ENCODE measurements at places on chromosomes 16 and 17.

- no peak for DNase-seq
These were observed 1.2 kb downstream of the RABEP2 start for GRCh38 chr16:28923652-28924398.

- DNase-seq: no peak
These were observed 5.1 kb downstream of the CBX8 start for GRCh38 chr17:79791735-79792161.

GRCh38 chr17:66353937-66354401 is 51.6 kb downstream of the PRKCA start:
- DNase-seq: no peak

- peak; percentile 67 for DNase-seq
These were observed 527 bp downstream of the EIF5A start for GRCh38 chr17:7307686-7308624.

DNA sequence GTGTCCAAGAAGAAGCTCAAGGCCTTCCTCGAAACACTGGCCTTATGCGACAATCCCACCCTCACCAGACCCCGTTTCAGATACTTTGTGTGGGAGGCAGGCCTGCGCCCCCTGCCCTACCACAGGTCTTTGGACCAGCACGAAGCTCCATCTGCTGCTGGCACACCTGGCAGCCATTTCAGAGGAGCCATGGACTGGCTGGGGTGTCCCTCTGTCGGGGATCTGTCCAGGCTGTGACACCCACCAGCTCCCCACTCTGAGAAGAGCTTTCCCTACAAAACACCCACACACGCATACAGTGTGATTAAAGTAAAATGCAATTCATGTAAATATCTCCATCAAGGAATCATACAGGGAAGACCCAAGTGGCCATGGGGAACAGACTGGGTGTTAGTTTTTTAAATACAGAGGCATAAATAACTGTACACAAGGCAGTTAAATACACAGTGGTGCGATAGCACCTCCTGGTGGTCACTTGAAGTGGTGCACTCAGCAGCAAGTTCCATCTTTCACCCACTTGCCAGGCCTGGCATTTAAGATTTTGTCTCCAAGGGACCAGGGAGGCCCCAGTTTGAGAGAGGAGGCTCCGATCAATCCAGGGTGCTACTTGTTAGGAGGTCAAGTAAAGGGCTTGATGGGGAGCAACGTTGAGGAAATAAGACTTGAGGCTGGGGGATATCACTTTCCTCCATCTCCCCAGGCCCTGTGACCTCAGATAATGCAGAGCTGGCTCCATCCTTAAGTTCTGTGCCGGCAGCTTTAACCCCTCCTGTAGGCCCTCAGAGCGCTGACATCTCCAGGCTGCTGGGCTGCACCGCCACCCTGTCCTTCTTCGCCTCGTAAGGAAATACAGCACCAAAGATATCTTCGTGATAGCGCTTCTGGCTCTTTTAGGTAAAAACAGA is 43.6 kb downstream of the NOS2 start:
- DNase-seq: peak; percentile 67

GRCh38 chr16:56513972-56514371 is 5.9 kb downstream of the BBS2 start:
- peak; percentile 17 for DNase-seq

GRCh38 chr16:8492690-8493089 is 97.6 kb downstream of the TMEM114 start:
- DNase-seq: no peak

- DNase-seq: no peak
These were observed 56.6 kb downstream of the TEKT5 start for GRCh38 chr16:10638101-10638500.

DNA sequence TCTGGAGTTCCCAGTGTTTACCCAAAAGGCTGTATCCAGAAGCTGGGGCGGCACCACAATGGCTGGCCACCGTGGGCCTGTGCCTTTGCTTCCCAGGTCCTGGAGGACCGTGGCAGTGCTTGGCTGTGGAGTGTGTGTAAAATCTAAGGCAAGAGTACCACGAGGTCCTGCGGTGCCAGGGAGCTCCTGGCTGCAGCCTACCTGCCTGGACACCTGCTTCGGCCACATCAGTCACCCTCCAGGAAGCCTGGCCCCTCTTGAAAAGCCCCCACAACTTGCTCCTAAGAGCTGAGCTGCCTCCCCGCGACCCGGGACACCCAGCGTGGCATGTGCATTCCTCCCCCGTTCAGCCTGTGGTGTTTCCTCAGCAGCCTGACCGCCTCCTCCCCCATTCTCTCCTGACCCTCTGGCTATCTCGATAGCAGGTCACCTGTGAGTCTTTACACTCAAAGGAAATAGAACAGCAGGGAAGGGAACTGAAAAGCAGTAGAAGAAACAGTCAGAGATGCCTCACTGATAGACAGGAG is 7.9 kb downstream of the TIMM22 start:
- no peak for DNase-seq

- DNase-seq: no peak
These were observed 6.0 kb upstream of the RHBDL3 start for GRCh38 chr17:32259586-32259985.

GRCh38 chr16:83674931-83675535 is 132.7 kb upstream of the HSBP1 start:
- DNase-seq: no peak

DNA sequence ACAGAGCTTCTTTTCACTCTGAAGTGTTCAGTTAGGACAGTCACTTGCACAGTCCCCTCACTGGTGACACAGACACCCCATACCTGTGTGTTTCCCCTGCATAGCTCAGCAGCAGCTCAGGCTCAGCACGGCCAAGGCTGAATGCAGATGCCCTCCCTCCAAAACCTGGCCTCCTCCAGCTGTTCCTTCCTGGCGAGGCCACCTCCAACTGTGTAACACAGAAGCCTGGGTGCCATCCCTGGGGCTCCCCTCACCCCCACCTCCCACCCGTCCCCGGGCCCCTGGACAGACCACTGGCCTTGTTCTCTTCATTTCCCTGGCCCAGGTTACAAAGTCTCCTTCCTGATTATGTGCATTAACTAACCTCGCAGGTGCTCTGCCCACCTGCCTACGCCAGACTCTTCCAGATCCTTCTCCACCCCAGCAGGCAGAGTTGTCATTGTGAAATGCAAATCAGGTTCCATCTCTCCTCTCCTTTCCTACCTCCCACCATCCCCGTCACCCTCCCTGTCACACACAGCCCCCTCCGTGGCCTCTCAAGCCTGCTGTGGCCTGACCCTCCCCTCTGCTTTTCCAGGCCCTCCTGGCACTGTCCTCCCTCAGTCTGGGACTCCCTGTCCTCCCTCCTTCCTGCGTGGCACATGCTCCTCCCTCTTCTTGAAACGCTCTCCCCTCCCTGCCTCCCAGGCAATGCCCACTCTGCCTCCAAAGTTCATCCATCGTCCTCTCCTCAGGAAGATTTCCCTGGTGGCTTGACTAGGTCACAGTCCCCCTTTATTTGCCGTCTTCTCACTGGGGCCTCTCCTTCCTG is 26.4 kb downstream of the MLYCD start:
- DNase-seq: no peak

DNA sequence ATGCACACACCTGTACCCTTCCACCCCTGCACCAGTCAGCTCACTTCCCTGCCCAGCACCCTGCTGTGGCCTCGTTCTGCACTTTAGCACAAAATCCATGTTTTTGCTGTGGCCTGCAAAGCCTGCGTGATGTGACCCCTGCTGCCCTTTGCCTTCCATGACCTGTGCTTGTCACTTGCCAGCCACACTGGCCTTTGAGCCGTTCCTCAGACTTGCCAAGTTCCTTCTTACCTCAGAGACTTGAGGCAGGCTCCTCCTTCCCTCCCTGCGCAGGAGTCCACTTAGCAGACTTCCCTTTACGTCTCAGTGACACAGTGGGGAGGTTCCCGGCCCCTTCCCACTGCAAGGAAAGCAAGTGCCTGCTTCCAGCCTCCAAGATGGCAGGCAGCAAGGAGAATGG is 134.7 kb downstream of the SNX29 start:
- no peak for DNase-seq

DNA sequence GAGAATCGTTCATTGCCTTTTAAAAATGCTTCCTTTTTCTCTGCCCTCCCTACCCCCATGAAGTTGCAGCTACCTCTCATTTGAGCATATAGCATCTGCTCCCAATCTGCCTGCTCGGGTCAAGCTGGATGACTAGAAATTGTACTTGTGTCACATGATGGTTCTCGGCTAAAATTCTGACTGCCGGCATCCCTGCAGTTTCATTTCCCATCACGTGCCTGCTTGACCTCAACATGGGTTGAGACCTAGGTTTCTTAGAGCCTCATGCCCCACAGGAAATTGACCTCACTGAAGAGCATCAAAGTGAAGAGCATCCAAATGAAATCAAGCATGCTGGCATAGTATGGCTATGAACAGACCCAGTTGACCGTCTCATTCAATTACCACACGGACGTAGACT is 581.6 kb upstream of the PSMD7 start:
- DNase-seq: no peak

- DNase-seq: no peak
These were observed 36.9 kb downstream of the GINS2 start for GRCh38 chr16:85651629-85652430.

- DNase-seq: no peak
These were observed 11.6 kb downstream of the CUEDC1 start for GRCh38 chr17:57943645-57944044.

- DNase-seq: no peak
These were observed 124.3 kb downstream of the SOCS1 start for GRCh38 chr16:11131706-11132105.

DNA sequence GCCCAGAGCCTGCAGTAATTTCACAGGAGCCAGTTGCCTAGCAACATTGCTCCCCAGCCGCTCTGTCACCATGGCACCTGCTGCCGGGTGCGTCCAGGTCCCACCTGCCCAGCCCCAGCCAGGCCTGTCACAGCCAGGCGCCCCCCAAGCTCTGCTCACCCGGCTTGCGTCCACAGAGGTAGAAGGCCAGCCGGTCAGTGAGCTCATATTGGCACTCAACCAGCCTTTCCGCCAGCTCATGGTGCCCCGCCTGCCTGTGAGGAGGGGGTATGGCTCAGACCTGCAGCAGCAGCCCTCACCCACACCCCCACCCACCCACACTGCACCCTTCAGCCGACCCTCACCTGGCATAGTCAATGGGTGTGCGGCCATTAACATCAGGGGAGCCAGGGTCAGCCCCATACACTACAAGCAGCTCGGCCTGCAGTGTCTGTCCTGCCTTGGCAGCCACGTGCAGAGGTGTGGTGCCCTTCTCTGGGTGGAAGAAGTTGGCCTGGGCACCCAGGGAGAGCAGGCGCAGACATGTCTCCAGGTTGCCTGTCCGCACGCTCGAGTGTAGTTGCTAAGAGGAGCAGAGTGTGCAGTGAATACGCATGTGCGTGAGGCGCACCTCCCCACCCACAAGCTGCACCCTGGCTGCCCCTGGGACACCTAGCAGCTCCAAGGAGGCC is 7.7 kb downstream of the GIT1 start:
- no peak for DNase-seq

GRCh38 chr16:15988268-15989013 is 39.0 kb downstream of the ABCC1 start:
- no peak for DNase-seq

DNA sequence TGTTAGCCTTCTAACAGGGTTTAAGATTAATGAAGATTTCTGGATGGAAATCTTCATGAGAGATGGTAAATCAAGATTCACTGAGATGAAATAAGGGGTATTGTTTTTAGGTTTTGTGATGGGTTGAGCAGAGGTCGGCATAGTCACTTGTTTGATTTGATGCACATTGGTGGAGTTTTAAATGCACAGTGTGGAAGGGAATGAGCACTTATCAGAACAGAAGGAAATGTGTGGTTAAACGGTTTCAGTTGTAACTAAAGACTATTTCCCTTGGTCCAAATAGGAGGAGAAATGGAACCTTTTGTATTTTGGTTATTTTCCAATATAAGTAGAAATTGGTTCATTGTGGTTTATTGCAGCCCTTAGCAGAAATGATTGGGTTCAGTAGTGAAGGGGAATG is 34.1 kb downstream of the CBFB start:
- DNase-seq: no peak

DNA sequence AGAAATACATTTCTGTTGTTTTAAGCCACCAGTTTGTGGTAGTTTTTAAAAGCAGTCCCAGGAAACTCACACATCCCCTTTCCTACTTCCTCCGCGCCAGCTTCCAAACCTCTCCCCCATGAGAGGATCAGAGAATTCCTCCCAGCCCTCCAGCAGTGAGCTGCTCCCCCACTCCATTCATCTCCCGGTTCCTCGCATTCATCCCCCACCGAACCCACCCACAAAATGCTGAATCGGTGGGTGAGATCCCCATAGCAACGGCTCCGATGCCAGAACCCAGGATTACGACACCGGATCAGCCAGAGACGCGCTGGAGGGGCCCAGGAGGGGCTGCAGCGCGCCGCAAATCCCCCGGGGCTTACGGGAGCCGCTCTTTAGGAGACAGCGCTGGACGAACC is 251.4 kb upstream of the RPL38 start:
- DNase-seq: no peak

DNA sequence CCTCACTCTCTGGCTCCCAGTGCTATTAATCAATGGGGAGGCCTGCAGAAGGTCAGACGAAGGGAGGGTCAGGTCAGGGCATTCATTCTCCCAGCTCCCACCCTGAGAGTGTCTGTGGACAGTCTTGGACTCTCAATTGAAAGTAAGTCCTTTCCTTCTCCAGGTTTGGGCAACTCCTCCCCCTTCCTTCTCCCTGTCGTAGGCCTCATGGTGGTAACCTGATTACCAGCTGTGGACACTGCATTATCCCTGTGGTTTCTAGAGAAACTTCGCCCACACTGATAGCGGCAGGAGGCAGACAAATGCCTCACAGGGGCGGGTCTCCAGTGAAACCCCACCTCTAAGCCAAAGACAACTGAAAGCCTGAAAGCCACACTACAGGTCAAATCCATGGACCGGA is 57.7 kb upstream of the SLC25A19 start:
- DNase-seq: no peak

- DNase-seq: no peak
These were observed 50.0 kb downstream of the VAC14 start for GRCh38 chr16:70750893-70751467.

DNA sequence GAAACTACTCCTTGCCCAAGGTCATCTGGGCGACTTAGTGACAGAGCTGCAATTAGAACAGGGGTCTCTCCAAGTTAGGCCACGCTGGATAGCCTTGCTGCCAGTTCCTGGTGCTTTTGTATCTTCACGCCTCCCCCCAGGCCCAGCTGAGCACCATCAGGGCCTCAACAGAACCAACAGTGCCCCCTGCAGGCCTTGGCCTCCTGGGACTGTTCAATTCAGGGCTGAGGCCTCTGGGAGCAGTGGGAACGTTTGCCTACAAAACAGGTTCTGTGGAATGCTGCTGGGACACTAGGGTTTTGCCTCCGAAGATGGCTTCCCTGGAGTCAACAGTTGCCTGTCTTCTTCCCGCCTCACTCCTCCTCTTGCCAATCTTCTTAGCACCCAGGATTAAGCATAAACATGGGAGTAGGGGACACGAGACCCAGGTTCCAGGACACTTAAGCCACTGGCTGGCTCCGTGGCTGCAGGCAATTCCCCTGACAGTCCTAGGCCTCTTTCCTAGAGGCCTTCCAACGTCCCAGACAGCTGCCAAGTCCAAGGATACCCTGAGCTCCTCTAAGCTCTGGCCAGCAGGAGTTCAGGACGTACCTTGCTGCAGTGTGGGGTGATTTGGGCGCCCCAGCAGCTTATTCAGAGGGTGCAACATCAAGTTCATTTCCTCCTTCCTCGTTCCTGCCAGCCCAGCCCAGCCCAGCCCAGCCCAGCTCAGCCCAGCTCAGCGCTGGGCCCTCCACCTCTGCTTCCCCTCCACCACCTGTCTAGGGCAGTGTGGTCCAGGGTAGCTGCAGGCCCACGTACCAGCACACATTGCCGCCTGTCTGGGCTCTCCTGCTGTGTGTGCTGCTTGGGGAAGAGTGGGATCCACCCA is 246.6 kb upstream of the RPL38 start:
- DNase-seq: peak; percentile 56

All from activated T-cell treated with anti-CD3 and anti-CD28 coated beads, Interleukin-2, amount 50 U/mL, for 72 hours (primary cell).